ENCODE measurements at places on chromosomes 2 and 18.

DNA sequence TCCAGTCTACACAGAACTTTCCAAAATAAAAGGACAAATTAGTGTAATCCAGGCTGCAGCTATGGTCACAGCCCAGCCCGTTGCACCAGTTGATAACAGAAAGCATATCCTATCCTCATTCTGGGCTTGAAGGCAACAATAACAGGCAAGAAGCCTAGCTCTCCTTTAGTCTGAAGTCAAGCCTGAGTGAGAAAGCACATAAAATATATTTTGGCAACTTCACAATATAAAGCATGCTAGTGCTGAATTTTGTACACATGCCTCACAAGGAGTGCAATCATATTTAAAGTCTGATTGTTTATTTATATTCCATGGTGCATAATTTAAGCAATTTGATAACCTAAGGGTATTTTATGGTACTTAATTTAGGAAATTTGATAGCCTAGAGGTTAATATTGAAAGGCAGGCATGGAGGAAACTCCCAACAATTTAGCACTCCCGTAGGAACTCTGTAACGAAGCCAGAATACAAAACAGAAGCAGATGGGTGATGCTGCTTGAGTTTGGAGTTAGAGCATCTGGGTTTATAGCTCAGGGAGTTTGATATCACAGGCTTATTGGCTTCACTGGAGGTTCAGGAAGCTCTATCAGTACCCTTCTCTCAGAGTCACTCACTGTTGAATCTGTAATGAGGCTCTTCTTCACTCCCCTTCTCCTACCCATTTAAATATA lies 1199.1 kb upstream of the GYPC start:
- no peaks in the 10 kb centered on the region for H3K27me3 ChIP-seq
- DNase-seq = no peak
- H3K36me3 ChIP-seq = no peaks in the 10 kb centered on the region
- H3K4me1 ChIP-seq = no peaks in the 10 kb centered on the region
- H3K4me3 ChIP-seq = no peak overlapping the region

GRCh38 chr18:53360501-53361443 lies 863.7 kb downstream of the MBD2 start:
- H3K4me3 ChIP-seq = no peak overlapping the region
- H3K27me3 ChIP-seq = no peaks in the 10 kb centered on the region
- no peak overlapping the region for H3K27ac ChIP-seq
- no peaks in the 10 kb centered on the region for H3K4me1 ChIP-seq

DNA sequence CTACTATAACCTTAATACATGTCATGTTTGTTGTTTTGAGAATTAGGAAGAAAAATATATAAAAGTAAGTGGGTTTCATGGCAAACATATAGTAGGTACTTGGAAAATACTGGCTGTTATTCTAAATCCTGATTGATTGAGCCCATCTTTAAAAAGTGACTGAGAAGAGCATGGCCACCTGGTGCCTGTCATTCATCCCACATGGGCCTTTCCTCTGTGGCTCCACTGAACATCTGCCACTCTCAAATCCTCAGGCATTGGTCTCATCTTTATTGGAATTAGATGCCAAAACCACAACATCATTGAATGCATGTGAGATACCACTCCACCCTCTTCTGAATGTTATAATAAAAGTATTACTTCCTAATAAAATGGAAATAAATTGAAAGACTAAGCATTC lies 101.6 kb upstream of the TTN start:
- no peaks in the 10 kb centered on the region for H3K27me3 ChIP-seq
- peaks cover 7% of the 10 kb centered on the region for H3K36me3 ChIP-seq
- H3K4me1 ChIP-seq = no peaks in the 10 kb centered on the region
- no peak for DNase-seq

- no peak for DNase-seq
- H3K27me3 ChIP-seq = no peaks in the 10 kb centered on the region
- no peaks in the 10 kb centered on the region for H3K4me1 ChIP-seq
- H3K4me3 ChIP-seq = no peak overlapping the region
- H3K27ac ChIP-seq = no peak overlapping the region
Measured at GRCh38 chr18:12492907-12493306, 85.2 kb downstream of the PRELID3A start.

DNA sequence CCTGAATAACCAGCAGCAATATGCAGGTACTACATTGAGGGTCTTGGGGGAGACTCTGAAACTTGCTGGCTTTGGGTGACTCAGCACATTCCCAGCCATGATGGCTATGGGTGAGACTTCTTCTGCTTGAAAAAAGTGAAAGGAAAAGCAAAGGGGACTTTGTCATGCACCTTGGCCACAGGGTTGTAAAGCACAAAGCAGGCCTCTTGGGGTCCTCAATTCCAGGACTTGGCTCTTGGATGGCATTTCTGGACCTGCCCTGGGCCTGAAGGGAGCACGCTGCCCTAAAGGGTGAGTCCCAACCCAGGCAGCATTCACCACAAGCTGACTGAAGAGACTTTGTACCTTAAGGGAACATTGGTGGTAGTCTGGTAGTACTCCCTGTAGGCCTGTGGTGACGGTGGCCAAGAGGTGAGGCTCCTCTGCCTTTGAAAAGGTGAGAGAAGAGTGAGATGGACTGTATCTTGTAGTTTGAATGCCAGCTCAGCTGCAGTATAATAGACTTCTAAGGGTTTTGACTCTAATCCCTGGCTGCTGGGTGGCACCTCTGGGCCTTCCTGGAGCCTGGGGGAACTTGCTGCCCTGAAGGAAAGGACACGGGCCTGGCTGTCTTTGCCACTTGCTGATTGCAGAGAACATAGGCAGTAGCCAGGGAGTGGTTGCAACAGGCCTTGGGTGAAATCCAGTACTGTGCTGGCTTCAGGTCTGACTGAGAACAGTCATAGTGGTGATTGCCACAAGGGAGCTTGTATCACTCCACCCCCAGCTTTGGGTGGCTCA lies 36.5 kb upstream of the CYTIP start:
- no peaks in the 10 kb centered on the region for H3K36me3 ChIP-seq
- H3K4me3 ChIP-seq = no peak overlapping the region
- H3K27ac ChIP-seq = no peak overlapping the region
- DNase-seq = no peak

GRCh38 chr18:68954738-68955137 lies 156.9 kb downstream of the CCDC102B start:
- H3K4me3 ChIP-seq = no peak overlapping the region
- H3K27me3 ChIP-seq = no peaks in the 10 kb centered on the region
- no peaks in the 10 kb centered on the region for H3K36me3 ChIP-seq
- no peak overlapping the region for H3K27ac ChIP-seq
- DNase-seq = no peak

GRCh38 chr18:49734836-49735235 lies 78.5 kb downstream of the ACAA2 start:
- DNase-seq = no peak
- no peaks in the 10 kb centered on the region for H3K27me3 ChIP-seq
- H3K27ac ChIP-seq = no peak overlapping the region
- H3K36me3 ChIP-seq = no peaks in the 10 kb centered on the region
- no peak overlapping the region for H3K4me3 ChIP-seq

DNA sequence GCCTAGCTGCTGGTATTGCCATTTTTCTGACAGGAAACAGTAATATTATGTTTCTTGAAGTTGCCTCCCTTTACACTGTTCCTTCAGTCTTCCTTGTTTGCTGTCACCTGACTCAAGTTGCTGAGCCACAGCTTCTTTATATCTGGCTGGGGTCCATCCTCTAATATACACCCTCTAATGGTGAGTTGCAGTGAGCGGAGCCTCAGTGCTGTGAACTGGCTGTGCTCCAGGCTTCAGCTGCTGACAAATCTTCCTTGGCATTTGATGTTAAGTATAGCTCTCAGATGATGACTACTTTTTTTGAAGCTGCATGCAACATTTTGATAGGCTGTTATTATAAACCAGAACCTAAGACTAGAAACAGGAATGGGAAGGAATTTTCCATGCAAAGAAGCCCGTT lies 366.7 kb downstream of the NUP35 start:
- DNase-seq = no peak
- no peaks in the 10 kb centered on the region for H3K36me3 ChIP-seq
- no peak overlapping the region for H3K27ac ChIP-seq
- peaks cover 5% of the 10 kb centered on the region for H3K4me1 ChIP-seq

DNA sequence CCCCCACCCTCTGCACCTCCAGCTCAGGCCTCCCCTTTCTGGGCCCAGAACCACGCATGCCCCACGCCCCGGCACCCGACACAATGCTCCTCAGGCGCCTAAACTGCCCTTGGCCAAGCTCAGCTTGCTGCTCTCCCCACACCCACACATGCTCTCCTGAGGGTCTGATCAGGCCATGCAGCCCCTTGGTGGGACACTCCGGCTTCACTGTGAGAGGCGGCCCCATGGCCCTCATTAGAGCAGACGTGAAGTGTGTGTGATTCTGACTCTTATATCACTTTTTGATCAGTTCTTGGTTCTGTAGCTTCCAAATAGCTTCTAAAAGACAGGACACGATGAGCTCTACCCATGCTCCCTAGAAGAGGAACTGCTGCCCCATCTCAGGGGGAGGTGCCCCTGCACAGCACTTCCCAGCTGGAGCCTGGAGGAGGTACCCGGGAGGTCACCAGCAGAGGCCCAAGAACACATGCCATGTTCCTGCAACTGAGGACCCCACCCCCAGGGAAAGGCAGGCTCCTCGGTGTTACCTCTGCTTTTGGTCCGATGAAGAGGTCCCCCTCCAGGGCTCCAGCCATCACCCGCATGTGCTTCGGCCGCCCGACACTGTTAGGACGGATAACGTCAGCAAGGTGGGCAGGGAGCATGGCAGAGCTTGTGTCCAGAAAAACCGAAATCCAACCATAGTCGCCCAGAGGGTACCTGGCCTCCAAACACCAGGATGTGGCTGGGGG lies 3.6 kb downstream of the ACTR1B start:
- no peaks in the 10 kb centered on the region for H3K27me3 ChIP-seq
- DNase-seq = no peak
- H3K4me1 ChIP-seq = peaks cover 23% of the 10 kb centered on the region

DNA sequence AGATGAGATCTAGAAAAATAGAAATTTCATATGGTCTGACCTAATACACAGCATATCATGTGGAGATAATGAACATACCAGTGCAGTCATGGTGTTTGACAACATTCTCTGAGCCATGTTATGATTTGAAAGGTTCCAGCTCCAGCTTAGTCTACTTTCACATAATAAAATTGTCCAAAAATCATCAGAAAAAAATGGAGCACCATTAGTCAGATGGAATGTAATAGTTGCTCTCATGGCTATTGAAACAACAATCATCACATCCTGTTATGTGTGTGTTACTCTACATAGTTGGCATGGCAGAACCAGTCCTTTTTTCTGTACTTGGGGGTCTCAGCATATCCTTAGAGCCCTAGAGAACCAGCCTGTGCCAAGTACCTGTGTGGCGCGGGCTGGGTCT lies 678.9 kb upstream of the FANCL start:
- H3K4me1 ChIP-seq = no peaks in the 10 kb centered on the region
- no peak for DNase-seq
- no peak overlapping the region for H3K27ac ChIP-seq
- no peaks in the 10 kb centered on the region for H3K27me3 ChIP-seq
- no peaks in the 10 kb centered on the region for H3K36me3 ChIP-seq

DNA sequence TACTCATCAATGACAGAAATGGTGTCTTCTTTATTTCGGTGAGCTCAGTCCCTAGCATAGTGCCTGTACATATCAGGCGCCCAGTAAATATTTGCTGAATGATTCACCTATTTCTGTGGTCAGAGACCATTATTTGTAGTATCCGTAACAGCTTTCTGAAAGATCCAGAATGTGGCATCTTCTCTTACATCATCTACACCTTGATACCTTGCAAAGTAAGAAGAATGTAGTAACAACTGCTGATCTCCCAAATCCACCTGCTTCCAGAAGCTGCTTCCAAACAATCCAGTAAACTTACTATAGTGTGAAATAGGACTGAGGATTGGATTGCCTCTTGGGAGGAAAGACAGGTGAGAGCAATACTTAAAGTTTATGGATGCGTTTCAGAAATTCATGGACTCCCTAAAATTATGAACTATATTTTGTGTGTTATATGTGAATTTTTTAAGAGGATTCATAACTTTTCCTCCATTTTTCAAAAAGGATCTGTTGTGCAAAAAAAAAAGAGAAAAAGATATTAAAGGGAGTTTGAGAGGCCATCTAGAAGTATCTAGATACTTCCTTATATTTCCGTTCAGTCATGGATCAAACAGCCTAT lies 945 bp upstream of the ASXL2 start:
- peaks cover 13% of the 10 kb centered on the region for H3K4me1 ChIP-seq
- peak overlapping the region; percentile 70 for H3K4me3 ChIP-seq
- no peaks in the 10 kb centered on the region for H3K36me3 ChIP-seq

GRCh38 chr2:47402555-47402804 lies 476 bp upstream of the MSH2 start:
- H3K27me3 ChIP-seq = no peaks in the 10 kb centered on the region
- H3K27ac ChIP-seq = peak overlapping the region; percentile 4
- no peaks in the 10 kb centered on the region for H3K36me3 ChIP-seq
- H3K4me3 ChIP-seq = peak overlapping the region; percentile 94

DNA sequence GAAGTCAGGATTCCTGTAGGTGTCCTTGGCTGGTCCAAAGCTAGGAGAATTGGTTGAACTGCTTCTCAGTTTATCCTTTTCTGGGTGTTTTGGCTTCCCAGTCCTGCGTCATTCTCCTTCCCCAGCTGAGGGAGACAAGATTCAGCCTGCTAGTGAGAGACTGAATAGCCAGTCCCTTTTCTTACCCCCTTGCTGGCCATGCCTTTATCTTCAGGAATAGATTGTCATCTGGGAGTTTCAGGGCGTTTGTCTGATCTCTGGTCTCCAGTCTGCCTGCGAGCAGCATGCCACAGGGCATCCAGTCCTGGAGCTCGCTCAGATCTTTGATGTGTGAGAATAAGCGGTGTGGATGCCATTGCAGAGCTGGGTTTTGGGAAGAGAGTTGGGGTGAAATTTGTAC lies 5.8 kb downstream of the MYO1B start:
- no peak overlapping the region for H3K4me3 ChIP-seq
- no peaks in the 10 kb centered on the region for H3K27me3 ChIP-seq
- H3K4me1 ChIP-seq = peaks cover 4% of the 10 kb centered on the region

DNA sequence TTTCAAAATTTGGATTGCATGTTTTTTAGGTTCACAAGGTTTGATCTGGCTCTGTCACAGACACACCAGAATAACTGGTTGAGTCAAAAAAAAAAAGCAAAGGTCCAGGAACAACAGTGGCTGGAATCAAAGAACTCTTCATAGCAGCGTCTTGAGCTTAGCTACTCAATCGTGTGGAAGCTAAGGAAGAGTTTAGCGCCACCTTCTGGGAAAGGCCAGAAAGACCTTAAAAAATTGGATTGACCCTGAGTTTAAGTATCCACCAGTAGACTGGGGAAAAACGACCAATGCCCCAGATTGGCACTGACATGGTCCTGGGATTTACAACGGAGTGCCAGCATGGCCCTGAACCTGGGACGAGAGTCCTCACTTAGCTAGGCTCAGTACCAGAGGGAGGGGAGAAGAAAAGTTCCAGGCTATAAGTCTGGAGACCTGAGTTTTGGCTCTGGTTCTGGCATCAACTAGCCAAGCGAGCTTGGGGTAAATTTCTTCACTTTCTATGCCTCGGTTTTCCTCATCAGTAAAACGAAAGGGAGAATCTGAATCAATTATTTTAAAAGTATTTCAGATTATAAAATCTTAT lies 71.1 kb upstream of the TFCP2L1 start:
- no peaks in the 10 kb centered on the region for H3K27me3 ChIP-seq
- no peak overlapping the region for H3K27ac ChIP-seq
- no peaks in the 10 kb centered on the region for H3K4me1 ChIP-seq
- peaks cover 81% of the 10 kb centered on the region for H3K36me3 ChIP-seq
- no peak for DNase-seq
- no peak overlapping the region for H3K4me3 ChIP-seq

GRCh38 chr2:112818094-112818902 lies 18.3 kb downstream of the IL1B start:
- H3K27ac ChIP-seq = no peak overlapping the region
- no peaks in the 10 kb centered on the region for H3K4me1 ChIP-seq
- no peaks in the 10 kb centered on the region for H3K27me3 ChIP-seq
- no peak overlapping the region for H3K4me3 ChIP-seq

- DNase-seq = no peak
- no peaks in the 10 kb centered on the region for H3K36me3 ChIP-seq
- no peak overlapping the region for H3K4me3 ChIP-seq
- no peaks in the 10 kb centered on the region for H3K4me1 ChIP-seq
Measured at GRCh38 chr2:70541481-70542020, 12.1 kb downstream of the TGFA start.

All from B cell (primary cell).